Activated naive CD8-positive, alpha-beta T cell treated with anti-CD3 and anti-CD28 coated beads, Interleukin-2, amount 50 U/mL, for 24 hours (primary cell): ENCODE measurements at places on chromosomes 4 and X.

DNA sequence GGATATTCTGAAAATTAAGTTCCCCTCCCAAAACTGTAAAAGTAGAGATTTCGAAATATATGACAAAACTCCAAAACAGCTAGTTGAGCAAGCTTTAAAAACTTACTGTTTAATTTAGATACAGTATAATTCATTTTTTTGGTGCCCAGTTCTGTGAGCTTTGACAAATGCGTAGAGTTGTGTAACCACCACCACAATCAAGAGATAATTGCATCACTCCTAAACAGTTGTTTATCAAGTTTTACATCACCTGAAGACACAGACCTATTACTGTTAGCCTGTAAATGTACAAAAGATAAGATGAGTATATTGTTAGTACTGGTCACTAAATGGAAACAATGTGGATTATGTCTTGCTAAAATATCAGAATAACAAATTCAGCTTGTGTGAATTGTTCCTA is 62.3 kb downstream of the ALG13 start:
- DNase-seq, result no peak

- no peak for DNase-seq
Observed at GRCh38 chrX:85619962-85620361, 240.5 kb upstream of the POF1B start.

- no peak for DNase-seq
Observed at GRCh38 chr4:53706422-53707032, 115.2 kb upstream of the LNX1 start.

- DNase-seq, result no peak
Observed at GRCh38 chr4:87122252-87122651, 98.2 kb downstream of the KLHL8 start.

DNA sequence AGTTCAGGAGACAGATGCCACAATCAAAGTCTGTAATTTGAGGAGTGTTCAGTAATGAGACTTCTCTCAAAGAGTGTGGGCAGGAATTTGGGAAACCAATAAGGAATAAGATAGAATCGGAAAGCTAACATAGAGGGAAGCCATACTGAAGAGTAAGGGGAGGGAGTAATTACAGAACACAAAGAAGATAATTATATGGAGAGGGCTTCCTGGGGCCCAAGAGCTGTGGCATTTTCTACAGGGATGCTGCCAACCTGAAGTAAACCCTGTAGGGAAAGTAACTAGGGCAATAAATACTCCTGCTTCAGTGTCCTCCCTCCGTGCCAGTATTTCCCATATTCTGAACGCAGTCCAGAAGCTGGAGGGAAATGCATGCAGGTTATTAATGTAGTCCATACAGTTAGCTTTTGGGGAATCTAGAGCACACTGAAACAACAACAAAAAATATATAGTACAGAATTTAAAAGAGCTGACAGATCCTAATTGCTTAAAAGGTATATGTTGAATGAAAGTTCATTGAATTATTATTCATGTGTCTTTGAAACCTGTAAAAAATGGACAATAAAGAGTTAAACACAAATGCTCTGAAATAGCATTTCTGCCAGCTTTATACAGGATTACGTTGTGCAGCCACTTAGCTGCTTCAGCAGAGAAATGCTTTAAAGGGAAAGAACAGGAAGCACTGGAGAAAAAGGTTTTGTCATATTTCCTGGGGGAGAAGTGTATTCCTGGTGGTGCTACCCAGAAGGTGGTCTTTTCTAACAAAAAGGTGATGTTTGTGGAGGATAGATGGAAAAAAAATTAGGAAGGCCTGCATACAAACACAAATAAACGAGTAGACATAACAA is 48.0 kb downstream of the CXXC4 start:
- no peak for DNase-seq

- DNase-seq, result no peak
Observed at GRCh38 chr4:15544248-15544729, 74.6 kb downstream of the CC2D2A start.

GRCh38 chr4:158786121-158786601 is 17.3 kb downstream of the FNIP2 start:
- no peak for DNase-seq
